NCI-H1694 (cell line): ENCODE measurements at places on chromosomes 3 and 15.

DNA sequence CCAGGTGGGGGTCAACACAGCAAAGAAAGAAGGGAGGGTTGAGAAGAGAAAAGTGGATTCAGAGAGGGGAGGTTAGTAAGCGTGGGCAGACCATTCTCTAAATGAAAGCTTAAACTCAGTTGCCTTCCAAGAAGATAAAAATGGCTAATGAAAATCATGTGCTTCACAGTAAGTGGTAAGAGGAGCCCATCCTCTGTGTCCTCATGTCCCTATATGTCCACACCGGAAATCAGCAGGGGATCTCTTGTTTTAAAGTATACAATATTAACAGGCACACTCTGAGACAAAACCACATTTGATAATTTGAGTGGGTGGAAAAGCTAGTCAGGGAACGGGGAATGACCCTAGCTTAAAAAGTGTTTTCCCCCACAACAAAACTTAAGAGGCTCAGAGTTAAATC lies 4.4 kb upstream of the FOXP1 start:
- DNase-seq = no peak

DNA sequence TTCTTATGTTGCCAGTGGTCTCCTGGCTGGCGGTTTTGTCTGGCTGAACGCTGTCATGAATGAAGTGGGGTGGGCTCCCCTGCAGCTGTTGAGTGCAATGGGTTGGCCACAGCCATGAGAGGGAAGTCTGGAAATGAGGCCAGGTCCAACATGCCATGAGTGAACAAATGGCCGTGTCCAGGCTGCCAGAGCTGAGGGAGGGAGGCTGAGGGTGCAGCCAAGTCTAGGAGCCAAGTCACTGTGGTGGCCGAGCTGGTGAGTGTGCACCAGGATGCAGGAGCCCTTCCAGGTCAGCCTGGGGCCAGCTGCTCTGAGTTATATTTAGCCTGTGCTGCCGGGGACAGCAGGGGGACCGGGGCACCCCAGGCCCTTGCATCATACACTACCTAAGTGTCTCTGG lies 24.7 kb upstream of the PRR23E start:
- DNase-seq = no peak

DNA sequence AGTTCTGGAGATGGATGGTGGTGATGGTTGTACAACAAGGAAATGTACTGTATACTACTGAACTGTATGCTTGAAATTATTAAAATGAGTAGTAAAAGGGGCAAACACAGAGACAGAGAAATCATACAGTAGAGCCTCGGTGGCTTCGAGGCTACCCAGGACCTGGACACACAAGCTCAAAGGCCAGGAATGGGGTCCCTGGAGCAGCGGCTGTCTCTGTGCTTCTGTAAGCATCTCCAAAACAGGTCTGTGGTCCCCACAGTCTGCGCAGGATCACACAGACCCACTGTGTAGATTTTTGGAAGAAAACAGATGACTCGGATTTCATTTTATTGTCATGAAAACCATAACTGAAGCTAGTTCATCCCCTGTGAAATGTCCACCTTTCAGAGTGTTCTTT lies 39.7 kb downstream of the PGPEP1L start:
- DNase-seq = no peak

DNA sequence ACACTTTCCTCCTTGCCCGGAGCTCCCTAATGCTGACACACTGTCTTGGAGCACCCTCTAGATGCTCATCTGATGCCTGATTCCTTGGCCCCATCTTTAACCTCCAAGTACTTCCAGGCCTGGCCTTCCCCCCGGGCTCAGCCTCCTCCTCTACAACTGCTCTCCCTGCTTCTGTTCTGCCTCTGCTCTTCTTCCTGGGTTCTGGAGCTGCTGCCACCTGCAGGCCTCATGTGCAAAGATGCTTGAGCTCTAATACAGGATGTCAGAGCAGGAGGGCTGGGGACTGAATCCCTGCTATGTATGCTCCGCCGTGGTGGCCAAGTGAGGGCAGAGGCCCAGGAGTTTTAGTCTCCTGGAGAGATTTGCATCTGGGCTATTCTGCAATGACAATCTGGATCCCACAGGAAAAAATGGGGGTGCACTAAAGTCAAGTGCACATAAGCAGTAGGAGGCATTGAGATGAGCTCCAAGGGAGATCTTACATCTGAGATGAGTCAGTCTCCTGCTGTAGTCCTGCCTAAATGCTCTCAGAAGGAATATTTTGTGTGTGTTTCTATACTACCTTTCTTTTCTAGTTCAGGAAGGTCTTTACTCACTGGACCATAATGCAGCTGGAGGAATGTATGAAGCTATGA lies 296.3 kb downstream of the UACA start:
- peak; percentile 23 for DNase-seq

DNA sequence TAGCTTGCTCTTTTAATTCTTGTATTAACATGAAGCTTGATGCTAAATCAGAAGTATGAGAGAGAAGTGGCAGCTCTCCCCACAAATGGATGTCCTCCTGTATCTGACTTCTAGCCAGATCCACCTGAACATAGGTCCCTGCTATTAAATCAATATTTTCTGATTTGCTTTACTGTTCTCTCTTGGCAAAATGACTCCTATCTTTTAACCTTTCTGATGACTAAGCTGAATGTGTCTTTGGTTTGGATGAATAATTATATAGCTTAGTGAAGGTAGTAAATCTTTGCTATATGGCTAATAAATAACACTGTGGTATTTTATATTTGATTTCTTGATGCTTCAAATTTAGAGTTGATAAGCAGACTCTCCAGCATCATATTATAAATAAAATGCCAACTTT lies 28.3 kb upstream of the ARL14 start:
- no peak for DNase-seq

- DNase-seq = no peak
These were observed 34.6 kb downstream of the SH3BP5 start for GRCh38 chr3:15297608-15298350.

GRCh38 chr3:149954812-149955211 lies 15.9 kb downstream of the PFN2 start:
- no peak for DNase-seq
